ENCODE measurements at places on chromosomes 1 and 21.

DNA sequence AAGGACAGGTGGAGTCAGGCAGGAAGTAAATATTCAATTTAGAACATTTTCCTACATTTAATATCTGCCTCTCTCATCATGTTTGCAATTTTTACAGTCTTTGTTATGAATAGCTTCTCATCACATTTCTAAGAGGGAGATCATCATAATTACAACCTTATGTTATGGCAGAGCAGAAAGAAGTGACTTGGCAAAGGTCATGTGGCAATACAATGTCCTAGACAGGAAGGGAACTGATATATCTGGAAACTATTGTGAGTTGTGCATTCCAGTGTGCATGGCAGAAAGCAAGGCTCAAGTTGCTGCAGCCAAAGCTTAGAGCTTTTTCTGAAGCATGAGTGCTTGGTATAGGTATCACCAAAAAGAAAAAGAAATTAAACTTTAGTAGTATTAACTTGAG, 43.8 kb upstream of the PRRX1 start:
- DNase-seq: no peak

GRCh38 chr1:78688697-78689096, 39.1 kb downstream of the IFI44 start:
- DNase-seq: no peak

DNA sequence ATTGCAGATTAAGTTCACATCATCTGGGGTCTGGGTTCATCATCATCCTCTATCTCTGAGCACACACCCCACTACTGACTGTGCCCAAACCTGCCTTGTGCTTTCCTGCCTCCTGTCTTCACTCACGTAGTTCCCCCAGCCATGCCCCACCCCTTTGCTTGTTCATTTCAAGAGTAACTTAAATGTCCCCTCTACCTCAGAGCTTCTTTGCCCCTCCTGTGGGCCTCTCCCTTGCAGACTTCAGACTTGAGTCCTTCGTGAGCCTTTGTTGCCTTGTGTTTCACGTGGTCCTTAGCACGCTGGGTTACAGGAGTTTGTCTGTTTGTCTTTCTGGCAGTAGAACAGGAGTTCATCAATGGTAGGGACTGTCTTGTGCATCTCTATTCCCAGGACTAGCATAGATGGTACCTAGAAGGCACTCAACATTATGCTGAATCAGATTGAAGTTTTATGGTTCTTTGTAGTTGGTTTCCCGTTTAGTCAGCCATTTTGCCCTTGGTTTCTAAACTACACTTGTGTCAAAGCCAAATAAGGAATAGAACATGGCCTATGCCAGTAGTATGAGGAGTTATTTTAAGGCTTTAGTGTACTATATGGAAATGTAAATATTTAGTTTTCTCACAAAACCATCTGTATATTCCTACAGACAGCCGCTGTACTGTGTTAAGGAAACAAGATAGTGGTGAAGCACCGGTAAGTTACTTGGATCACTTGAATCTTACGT, 86.2 kb downstream of the TTC3 start:
- no peak for DNase-seq

DNA sequence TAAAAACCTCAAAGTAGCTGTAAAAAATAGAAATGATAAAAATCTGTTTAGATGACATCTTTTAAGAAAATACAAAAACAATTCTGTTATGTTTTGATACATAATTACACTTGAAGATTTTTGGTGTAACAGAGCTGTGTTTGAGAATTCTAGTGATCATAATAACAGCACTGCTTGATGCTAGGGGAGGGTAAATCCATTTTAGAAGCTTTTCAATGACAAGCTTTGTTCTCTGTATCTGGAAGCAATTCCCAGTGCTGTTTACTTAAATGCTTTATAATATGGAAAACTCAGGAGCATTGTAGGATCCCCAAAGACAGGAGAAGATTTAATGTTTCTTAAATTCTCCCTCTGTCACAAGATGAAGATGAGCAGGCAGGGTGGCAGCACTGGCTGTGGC, 359.3 kb downstream of the PDE4B start:
- no peak for DNase-seq

DNA sequence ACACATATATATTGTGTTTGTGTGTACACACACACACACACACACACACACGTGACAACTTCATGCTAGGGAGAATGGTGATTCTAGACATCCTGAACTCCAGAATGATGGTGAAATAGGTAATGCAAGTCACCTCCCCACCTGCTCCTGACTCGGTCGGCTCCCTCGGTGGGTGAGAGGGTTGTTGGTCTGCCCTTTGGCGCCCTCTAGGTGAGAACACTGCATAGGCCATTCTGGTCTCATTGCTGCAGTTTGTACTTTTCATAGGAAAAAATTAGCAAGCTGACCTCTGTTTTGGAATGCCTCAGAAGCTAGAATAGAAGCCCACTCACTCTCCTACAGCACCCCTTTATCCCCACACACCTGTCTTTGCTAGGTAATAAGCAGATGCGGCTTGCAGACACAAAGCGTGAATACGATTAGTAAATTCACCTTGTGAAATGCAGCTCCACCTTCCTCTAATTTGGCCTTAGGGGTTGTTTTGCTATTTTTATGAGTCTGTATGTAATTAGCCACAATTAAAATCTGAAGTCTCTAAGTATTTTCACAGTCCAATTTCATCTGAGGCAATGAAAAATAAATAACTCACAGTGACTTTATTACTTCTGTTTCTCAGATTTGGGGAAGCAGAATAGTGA, 130.0 kb upstream of the KCNJ15 start:
- DNase-seq: peak; percentile 29

DNA sequence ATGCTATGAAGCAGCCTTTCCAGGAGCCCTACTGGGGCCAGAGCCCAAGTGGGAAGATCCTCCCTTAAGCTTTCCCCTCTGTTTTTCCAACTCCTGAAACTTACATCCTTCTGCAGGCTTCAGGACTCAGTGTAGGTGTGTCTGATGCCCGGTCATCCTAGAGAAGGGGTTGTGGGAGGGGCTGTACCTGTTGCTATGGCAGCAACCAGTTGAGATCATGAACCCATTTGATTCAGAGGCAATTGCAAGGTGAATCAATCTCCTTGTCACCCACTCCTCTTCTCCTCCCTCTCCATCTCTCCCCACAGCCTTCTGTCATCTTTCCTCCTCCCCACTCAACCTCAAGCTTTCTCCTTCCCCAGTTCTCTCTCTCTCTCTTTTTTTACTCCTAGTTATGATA, 151.8 kb downstream of the CACNA1E start:
- no peak for DNase-seq

GRCh38 chr1:85544689-85545215, 35.8 kb upstream of the CCN1 start:
- DNase-seq: no peak

DNA sequence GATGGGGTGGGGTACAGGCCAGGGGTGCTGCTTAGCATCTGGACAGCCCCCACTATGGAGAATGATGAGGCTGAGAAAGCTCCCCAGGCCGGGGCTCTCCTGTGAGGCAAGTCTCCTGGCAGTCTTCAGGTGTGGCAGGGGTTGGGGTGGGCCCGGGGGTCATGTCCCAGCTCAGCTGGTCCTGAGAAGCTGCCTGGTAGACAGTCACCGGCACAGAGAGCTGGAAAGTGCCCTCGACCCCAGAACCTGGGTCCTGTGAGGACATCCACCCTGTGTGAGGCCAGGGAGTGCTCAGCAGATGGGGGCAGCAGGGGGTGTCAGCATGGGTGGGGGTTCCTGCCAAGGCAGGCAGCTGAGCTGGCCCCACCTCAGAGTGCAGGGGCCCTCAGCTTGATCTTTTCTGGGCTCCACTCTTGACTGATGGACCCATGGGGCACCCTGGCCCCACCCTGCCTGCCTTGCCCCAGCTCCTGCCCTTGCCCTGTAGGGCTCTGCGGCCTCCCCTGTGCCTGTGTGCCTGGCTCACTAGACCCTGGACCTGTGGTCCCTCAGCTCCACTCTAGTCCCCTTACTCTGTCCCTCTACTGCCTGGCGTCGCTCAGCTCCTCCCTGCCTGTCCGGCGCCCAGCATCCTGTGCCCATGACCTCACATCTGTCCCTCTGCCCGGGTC, 5.8 kb downstream of the IBA57 start:
- no peak for DNase-seq

DNA sequence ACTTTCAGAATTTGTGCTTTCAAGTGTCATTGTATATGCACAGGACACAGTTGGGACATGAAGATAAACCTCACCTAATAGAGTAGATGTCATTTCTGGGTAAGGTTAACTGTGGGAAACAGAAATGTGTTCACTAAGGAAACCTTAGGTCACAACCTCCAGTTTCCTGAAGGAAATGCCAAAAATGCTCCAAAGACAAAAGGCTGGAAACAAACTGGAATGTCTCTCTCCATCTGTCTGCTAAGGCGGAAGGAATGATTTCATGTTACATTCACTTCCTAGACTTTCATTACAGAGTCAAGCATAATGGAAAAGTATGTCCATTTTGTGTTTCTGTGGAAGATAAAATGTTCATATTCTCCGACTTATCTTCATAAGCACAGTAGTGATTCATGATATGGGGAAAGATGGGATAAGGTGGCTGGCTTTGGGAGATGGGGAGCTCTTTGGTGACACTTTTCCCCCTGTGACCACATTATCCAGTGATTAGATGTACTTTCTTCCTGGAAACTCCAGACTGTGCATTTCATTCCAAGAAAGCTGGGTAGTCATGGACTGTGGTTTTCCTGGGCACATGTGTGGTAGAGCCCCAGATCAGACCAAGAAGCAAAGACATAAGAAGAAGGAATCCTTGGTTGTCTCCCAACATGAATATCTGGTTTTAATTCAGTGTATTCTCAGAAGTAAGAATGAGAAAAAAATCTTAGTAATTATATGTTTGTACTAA, 5.7 kb downstream of the S1PR1 start:
- DNase-seq: no peak

- DNase-seq: peak; percentile 15
Observed at GRCh38 chr1:201085902-201086735, 26.1 kb downstream of the CACNA1S start.

- DNase-seq: no peak
Observed at GRCh38 chr21:31335957-31336738, 7.9 kb downstream of the TIAM1 start.

DNA sequence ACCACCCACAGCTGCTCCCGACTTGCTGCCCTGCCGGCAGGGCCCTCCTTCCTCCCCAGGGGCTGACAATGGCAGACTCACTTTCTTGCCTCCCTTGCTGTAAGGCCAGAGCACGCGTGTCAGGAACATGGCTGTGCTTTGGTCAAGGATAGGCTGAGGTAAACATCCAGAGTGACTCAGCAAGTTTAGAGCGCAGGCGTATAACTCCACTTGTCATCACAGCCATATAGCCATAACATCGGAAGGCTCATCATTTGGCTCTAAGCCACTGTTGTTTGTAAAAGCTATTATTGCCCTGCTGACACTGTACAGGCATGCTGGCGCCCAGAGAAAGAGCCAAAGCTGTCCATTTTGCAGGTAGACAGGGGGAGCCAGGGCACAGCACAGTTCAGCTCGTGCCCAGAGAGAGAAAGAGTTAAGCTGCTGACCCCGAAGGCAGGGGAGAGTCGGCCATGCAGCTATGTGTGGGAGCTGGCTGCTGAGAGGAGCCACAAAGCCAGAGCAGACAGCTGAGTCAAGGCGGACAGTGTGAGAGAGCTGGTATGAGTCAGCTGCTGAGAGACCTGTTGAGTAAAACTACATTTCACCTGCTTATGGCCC, 60.6 kb downstream of the GNG4 start:
- DNase-seq: no peak

- no peak for DNase-seq
Observed at GRCh38 chr1:32464191-32464715, 619 bp upstream of the ZBTB8B start.

- DNase-seq: no peak
Observed at GRCh38 chr21:21737186-21737585, 739.0 kb downstream of the NCAM2 start.

- no peak for DNase-seq
Observed at GRCh38 chr1:155236451-155236850, 18.8 kb downstream of the ENTREP3 start.

GRCh38 chr21:45528981-45529784, 13.1 kb downstream of the SLC19A1 start:
- DNase-seq: no peak

GRCh38 chr21:42694751-42695696, 41.6 kb downstream of the PDE9A start:
- no peak for DNase-seq

GRCh38 chr1:236507022-236507700, 16.6 kb upstream of the LGALS8 start:
- DNase-seq: no peak

DNA sequence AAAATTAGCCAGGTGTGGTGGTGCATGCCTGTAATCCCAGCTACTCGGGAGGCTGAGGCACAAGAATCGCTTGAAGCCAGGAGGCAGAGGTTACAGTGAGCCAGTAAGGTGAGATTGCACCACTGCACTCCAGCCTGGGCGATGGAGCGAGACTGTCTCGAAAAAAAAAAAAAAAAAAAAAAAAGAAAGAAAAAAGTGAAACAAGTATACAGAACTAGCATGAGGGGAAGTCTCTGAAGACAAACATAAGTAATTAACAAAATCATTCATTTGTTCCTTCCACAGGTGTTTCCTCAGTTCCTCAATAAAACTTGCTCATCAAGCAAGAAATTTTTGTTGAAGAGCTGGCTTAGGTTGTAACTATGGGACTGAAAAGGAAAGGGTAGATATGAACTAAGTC, 52.2 kb upstream of the CNN3 start:
- no peak for DNase-seq

GRCh38 chr1:43324810-43325209, 12.8 kb upstream of the MPL start:
- no peak for DNase-seq

DNA sequence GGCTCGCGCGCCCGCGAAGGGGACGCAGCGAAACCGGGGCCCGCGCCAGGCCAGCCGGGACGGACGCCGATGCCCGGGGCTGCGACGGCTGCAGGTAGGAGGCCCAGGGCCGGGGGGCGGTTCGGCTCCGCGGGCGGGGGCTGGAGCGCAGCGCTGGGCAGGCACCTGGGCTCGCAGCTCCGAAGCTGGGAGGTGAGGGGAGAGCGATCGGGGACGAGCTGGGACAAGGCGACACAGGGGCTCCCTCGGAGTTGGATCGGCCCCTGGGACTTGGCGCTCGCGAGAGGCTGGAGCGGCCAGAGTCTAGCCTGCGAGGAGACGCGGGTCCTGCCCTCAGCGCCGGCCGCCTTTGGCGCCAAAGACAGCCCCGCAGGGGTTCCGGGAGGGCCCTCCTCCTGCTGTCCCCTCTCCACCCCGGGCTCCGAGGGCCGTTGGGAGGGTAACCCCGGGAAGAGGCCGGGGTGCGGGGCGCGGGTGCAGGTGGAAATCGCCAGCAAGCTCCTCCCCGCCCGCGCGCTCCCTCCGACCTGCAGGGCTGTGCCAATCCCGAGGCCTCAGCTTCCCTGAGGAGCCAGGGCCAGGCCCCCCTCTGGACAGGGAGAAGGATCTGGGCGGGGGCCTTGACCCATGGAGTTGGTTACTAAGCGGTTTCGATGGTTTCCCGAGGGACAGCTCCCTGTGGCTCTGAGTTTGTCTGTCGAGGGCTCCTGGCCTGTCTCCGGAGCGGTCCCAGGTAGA, 401 bp downstream of the TP73 start:
- DNase-seq: no peak

GRCh38 chr1:104295511-104295910, 545.8 kb downstream of the AMY1C start:
- no peak for DNase-seq

GRCh38 chr1:75791022-75791421, 5.0 kb downstream of the RABGGTB start:
- DNase-seq: no peak

- DNase-seq: no peak
Observed at GRCh38 chr1:27951396-27951795, 8.4 kb upstream of the XKR8 start.

GRCh38 chr21:45995686-45996179, 14.2 kb downstream of the COL6A1 start:
- no peak for DNase-seq

Measured in activated CD4-positive, alpha-beta T cell treated with anti-CD3 and anti-CD28 coated beads, Interleukin-2, amount 50 U/mL, for 4 hours (primary cell).